NCI-H82 (cell line): ENCODE measurements at places on chromosomes 4 and X.

DNA sequence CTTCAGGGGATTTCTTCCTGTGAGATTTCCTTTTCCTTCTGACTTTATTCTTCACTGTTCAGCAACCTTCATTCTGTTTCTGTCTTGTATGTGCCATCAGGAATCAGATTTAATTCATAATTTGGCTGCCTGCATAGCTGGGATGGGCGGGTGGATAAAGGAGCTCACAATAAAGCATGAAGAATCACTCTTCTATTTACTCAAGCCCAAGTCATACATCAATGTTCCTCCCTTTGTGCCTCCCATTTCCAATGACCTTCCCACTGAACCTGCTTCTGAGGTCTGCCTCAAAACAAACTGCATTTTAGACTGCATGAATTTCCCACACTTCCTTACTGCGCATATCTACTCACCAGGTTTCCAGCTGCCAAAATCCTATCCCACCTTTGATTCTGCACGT is 14.0 kb downstream of the PDGFC start:
- DNase-seq = no peak

DNA sequence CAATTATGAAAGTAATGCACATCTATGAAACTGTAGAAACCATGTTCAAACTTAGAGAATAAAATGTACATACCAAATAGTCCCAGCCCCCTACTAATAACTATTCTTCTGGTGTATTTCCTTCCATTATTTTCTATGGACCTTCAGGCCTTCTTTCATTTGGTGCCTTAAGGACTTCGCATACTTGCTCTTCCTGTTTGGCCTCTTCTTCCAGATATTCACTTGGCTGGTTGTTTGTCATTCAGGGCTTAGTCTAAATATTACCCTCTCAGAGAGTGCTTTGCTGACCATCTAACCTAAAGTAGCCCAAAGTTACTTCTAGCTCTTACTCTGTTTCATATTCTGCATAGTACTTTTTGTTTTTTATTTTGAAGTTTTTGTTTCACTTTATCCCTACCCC is 70.3 kb upstream of the ARMCX2 start:
- DNase-seq = no peak

DNA sequence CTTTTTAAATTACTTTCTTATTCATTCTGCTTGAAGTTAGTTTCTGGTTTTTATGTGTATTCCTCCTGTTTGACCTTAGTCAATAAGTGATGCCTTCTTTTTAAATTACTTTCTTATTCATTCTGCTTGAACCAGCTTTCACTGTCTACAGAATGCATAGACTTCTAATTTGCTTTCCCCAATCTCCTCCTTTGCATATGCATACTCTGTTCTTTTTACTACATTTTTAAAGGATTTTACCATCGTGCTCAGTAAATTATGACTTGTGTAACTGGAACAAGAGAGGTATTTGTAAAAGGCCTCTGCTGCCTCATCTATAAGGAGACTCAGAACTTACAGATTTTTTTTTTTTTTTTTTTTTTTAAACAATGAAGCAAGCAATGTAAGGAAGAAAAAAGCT is 228.7 kb downstream of the PPP3CA start:
- no peak for DNase-seq

- peak; percentile 97 for DNase-seq
These were observed 175.9 kb downstream of the SLC39A8 start for GRCh38 chr4:102169345-102169744.

- no peak for DNase-seq
These were observed 15.5 kb downstream of the COX18 start for GRCh38 chr4:73053974-73054480.

- peak; percentile 4 for DNase-seq
These were observed 154.2 kb upstream of the PRDX4 start for GRCh38 chrX:23513121-23513520.

- DNase-seq = peak; percentile 82
These were observed 582.7 kb upstream of the AADAT start for GRCh38 chr4:170672381-170672965.

- no peak for DNase-seq
These were observed 355.7 kb downstream of the MID1IP1 start for GRCh38 chrX:39157006-39157405.

DNA sequence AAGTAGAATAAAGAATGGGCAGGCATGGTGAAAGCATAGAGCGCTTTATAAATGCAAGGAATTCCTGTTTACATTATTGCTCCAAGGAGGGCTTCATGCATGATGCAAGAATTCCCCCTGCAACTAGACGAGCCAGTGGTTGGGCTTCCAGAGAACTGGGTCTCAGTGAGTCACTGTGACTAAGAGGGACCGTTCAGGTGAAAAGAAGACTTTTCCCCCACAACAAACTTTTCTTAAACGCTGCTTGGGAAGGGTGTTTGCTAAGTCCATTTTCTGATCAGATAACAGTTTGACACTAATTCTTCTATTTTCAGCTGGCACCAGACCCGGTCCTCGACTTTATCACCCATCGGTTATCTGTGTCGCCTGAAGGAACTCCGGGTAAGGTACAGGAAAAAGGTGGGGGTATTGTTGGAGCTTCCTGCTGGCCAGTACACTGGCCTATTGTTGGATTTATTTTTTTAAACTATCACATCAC is 40.1 kb downstream of the LDB2 start:
- DNase-seq = no peak

DNA sequence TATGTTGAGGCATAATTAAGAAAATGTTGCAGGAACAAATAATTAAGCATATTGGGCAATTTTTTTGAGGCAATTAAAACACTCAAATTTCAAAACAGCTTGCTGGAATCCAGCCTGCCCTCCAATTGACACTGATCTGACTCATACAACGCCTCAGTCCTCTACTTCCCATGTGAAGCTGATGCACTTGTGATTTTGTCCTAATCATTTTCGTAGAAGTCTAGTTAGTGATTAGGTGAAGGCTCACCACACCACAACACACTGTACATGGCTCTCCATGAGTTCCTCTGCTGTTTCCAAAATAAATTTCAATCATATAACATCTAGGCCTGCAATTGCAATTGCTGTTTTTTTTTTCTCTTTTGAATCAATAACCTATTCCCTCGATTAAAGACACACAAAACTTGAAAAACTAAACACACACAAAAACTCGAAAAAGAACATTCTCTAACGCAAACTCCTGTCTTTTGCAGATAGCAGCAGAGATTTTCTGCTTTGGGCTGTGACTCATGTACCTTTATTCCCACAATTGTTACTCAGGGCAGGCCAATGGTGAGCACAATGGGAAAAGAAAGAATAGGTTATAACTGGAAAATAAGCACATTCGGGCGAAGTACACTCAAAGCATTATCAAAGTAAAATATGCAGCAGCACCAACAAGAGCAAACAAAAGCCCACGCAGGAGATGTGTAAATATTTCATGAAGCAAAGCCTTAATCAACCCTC is 1.7 kb downstream of the GPRIN3 start:
- DNase-seq = peak; percentile 23

DNA sequence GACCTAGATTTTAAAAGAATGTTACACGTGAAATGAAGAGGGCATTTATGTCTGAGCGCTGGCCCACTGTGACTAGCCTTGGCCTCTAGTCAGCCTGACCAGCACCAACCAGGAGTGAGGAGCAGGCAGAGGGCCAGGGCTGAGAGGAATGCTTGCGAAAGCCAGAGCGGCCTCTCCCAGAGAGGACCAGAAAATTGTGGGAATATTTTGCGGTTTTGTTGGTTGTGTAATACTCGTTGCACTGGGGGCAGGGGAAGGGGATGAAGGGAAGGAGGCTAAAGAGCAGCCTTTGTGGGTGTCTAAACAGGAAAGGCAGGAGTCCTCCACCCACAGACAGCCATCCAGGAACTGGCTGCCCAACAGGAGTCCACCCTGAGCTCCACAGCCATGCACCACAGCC is 3.8 kb downstream of the GABRE start:
- no peak for DNase-seq

GRCh38 chr4:6826781-6827508 is 44.4 kb downstream of the KIAA0232 start:
- DNase-seq = no peak
